ENCODE measurements at places on chromosomes 3 and 15.
A peak's percentile ranks its signal among the peaks of the same experiment; 100 is the strongest.

GRCh38 chr3:66407611-66408218 is 93.1 kb downstream of the LRIG1 start:
- no peak for DNase-seq

DNA sequence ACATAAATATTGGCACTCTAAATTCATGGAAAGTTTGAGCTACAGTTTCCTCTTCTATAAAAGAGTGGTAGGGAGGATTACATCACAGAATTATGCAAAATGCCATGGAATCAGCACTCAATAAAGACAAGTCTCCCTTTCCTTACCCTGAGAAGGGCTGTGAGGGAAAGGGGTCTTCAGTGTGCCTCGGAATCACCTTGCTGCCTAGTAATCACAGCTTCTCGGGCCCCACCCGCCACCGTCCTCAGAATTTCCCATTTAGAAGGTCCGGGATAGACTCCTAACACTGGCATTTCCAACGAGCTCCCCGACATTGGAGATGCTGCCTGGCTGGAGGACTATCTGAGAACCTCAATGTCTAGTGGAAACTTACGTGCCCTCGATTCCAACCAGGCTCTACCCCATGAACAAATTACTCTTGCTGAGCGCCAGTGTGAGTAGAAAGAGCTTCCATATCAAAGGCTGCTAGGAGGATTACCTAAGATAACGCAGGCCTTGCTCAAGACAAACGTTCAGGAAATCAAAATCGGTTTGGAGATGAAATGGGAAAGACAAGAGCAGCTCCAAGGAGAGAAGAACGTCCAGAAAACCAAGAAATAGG is 92.1 kb upstream of the CHD2 start:
- DNase-seq, result peak; percentile 63

GRCh38 chr3:148073721-148074456 is 623.8 kb upstream of the AGTR1 start:
- DNase-seq, result no peak

DNA sequence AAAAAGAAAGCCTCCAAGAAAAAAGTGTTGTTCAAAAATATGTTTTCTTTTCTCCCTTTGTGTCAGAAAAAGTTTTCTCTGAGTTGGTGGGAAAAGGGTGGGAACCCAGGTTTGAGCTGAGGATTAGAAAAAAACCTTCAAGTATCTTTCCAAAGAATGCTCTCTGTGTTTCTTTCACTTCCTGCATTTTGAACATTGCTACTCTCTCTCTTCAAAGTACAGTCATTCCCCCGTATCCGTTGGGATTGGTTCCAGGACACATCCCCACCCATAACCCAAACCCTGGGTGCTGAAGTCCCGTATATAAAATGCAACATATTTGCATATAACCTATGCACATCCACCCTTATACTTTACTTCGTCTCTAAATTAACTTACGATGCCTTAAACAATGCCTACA is 139.6 kb downstream of the TMCO5A start:
- no peak for DNase-seq

DNA sequence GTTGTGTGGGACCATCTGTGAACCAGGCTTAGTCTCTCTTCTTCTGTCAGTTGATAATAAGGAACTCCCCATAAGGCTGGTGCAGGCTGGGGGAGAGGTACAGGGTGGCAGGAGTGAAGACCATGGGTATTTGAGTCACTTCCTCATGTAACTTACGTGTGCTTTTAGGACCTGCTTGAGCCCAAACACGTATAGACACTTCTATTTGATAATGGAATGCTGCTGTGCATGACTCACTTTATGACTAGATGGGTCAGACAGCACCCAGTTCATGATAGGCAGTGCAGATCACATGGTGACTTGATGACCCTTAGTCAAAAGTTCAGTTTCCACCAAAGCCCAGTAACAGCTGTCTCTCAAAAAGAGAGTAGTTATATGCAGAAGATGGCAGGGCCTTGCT is 490.9 kb downstream of the ZBBX start:
- DNase-seq, result no peak

GRCh38 chr15:62392376-62392775 is 227.3 kb upstream of the C2CD4B start:
- DNase-seq, result no peak

DNA sequence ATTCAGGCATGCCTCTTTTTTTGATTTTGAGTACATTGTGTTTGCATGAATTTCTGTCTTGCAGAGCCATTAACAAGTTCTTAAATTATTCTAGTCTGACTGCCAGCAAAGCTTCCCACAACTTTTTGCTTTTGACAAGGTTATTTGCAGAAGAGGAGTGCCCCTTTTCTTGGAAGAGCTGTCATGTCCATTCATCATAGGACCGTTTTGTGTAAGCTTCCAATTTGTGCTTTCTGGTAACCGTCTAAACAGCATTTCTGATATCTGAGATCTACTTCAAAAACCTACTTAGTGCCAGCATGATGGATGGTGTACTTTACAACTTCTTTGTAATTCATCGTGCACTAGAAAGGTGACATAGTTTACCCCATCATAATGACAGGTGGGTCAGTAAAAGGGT is 379.7 kb downstream of the NAALADL2 start:
- DNase-seq, result no peak

DNA sequence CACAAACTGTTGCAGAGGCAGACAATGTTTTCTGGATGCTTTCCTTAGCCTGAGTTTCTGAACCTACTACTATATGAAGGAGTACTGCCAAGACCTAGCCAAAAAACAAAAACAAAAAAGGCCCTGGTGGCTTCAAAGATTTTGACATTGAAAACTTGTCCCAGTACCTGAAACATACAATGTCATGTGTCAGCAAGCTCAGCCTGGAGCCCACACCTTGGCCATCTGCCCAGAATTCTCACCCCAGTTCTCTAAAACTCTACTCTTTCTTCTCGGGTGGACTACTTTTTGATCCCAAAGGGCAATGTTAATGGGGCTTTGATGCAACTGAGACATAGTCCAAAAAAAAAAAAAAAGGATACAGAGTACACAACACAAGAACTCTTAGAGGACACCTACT is 81.4 kb downstream of the FAM174B start:
- DNase-seq, result no peak

- no peak for DNase-seq
These were observed 450.5 kb downstream of the ZPLD1 start for GRCh38 chr3:102885289-102885688.

- no peak for DNase-seq
These were observed 23.4 kb downstream of the VPS39 start for GRCh38 chr15:42184736-42185135.

GRCh38 chr3:110420158-110420641 is 651.4 kb upstream of the NECTIN3 start:
- peak; percentile 55 for DNase-seq

GRCh38 chr15:69126054-69126469 is 34.4 kb upstream of the GLCE start:
- DNase-seq, result no peak

DNA sequence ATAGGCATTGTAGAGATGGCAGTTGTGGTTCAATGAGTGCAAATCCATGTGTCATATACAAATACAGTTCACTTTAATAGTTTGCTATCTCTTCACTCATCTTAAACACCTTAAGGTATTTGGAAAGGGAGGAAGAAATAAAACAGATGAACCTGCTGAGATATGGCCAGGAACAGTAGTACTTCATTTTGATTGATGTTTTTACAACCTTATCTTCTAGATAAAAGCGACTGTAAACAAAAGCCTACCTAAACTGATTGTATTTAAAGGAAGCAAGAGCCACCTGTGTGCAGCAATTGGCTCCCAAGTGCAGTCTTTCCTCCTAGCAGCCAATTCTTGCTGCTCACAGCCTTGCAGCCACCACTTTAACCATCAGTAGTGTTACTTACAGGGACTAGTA is 217.7 kb downstream of the CDIN1 start:
- DNase-seq, result no peak

DNA sequence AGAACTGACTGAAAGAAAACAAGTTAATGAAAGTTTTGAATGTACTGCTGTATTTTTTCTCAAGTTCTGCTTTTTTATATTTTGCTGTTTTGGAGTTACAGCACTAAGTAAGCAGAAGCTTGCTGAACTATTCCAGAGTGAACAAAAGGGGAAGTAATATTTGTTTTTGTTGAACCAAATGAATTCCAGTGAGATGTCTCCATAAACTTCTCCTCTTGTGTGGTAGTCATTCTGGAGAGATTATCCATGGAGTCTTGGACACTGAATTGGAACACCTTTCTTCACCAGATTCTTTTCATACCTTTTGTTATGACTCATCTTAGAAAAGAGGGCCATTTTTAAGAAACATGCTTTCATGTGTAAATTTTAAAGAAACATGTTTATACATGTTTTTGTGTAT is 8.8 kb downstream of the ANKUB1 start:
- peak; percentile 48 for DNase-seq

GRCh38 chr3:157127831-157128767 is 31.8 kb downstream of the CCNL1 start:
- peak; percentile 19 for DNase-seq

DNA sequence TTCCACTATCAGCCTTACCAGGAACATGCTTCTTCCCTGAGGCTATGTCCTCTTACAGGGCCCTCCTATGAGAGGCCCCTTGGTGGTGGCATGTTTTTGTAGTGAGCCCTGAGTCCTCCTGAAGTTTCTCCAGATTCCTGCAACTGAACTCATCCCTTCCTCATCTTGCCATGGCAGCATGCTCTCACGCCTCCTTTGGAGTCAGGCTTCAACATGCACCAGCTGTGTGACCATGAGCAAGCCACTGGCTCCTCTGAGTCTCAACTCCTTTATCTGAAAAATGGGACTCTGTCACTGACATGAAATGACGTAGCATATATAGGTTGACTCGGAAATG is 216.3 kb upstream of the TLE3 start:
- no peak for DNase-seq

GRCh38 chr15:29129221-29129620 is 140.4 kb downstream of the NSMCE3 start:
- no peak for DNase-seq

- DNase-seq, result no peak
These were observed 41.9 kb downstream of the FMN1 start for GRCh38 chr15:33152502-33153109.

GRCh38 chr15:42133886-42134502 is 22.4 kb downstream of the PLA2G4F start:
- DNase-seq, result no peak

DNA sequence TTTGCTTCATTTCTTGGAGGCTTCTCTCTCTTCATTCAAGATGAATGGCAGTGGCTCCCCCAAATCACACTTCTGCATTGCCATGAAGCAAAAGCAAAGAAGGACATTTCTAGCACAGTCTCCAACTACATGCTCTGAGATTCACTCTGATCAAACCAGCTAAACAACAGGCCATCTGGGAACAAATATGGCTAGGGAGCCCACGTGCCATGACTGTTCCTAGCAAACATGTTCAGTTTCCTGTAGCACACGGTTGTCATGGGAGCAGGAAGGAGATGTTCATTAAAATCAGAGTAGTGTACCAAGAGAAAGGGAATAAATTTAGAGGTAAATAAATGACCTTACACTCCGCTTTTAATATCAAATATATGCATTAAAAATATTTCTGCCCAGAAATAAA is 327.3 kb downstream of the GBE1 start:
- no peak for DNase-seq

DNA sequence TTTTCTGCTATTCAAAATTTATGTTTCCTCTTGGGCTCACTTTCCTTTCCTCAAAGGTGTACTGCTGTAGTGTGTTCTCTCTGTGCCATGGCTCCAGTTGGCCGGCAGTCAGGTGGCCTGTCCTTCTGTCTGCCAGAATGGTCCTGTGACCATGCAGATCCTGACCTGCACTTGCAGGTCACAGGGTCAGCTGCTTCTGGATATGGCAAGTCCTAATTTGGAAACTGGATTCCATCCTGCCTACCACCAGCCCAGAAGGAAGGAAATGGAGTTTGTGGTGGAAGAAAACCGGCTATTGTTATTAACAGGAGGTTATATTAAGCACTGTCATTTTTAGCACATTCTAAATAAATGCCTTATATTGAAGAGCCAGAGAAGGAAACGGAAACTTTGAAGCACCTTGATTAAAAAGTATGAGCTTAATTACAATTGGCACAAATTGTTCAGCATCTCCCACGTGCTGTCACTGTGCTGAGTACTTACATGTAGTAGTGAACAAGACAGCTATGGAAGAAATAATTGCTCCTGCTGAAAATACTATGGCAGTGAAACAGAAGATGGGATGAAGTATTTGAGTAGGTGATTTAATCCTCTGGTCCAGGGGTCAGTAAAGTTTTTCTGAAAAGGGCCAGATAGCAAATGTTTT is 362.8 kb downstream of the PTPRG start:
- no peak for DNase-seq

DNA sequence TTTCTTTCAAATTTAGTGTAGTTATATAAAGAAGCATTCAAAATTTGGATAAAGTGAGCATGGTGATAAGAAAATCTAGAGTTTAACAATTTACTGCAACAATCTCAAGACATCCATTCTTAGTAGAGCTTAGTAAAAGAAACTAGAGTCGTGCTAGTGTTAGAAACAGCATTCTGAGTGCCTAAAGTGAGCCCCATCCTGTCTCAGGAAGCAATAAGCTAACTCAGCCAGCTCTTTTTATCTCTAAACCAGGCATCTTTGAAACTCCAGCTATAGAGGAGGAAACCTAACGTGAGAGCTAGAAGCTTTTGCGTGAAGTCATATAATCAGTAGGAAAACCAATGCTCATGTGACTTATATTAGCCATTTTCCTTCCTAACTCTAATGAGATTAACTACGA is 1187.1 kb upstream of the EPHA6 start:
- DNase-seq, result no peak

- no peak for DNase-seq
These were observed 77.9 kb upstream of the ARHGEF3 start for GRCh38 chr3:56879436-56880215.

- DNase-seq, result no peak
These were observed 288.5 kb downstream of the XXYLT1 start for GRCh38 chr3:194982472-194982871.

- no peak for DNase-seq
These were observed 216.2 kb downstream of the STT3B start for GRCh38 chr3:31748933-31749295.

GRCh38 chr3:49172551-49173041 is 1.2 kb downstream of the KLHDC8B start:
- no peak for DNase-seq

DNA sequence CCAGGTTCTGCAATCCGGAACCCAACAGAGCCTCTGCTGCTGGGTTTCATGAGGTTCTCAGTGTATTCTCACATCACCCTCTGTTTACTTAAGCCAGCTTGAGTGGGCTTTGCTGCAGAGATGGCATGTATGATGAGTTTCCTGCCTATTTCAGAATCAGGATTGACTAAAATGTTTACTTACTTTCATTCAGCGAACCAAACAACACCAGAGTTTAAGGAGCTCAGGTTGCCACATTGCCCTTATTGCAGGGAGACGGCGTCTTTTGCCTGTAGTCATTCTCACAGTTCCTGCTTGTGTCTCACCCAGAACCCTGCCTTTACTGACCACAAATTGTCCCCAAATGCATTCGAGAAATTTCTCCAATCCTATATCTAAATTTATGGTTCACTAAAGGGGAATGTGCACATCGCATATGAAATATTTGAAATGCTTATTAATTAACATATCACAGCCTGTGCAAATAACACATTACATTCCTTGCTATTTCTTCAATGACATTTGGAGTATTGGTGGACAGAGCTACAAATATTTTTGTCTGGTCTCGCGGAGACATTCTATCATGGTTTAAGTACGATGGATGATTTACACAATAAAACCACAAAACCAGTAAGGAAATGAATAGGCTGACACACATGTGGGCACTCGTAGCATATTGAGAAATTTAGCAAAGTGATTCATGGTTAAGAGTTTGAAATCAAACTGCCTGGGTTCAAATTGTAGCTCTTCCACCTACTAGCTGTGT is 377.2 kb upstream of the CFAP20DC start:
- no peak for DNase-seq

GRCh38 chr3:26931896-26932295 is 309.3 kb downstream of the LRRC3B start:
- DNase-seq, result no peak

- peak; percentile 88 for DNase-seq
These were observed 2.4 kb downstream of the CSRNP1 start for GRCh38 chr3:39150803-39151631.

Data from SW 1271 (cell line).